ENCODE measurements at places on chromosomes 3 and 15.

DNA sequence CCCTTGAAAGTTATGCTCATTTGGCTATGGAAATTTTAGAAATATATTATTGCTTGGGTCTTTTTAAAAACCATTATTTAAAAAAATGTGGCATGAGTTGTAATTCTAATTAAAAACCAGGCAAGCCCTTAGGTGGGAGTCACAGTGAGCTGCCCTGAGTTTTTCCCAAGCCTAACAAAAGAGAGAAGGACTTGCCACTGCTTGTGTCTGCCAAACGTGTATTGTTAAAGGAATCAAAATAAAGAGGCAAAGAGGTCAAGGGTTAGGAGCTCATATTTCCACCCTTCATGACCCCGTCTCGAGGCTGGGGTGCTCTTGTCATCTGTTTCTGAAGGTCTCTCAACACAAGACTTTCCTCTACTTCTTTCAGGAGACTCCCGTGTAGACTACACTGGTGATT, 321.1 kb downstream of the ZIC1 start:
- no peak for DNase-seq

DNA sequence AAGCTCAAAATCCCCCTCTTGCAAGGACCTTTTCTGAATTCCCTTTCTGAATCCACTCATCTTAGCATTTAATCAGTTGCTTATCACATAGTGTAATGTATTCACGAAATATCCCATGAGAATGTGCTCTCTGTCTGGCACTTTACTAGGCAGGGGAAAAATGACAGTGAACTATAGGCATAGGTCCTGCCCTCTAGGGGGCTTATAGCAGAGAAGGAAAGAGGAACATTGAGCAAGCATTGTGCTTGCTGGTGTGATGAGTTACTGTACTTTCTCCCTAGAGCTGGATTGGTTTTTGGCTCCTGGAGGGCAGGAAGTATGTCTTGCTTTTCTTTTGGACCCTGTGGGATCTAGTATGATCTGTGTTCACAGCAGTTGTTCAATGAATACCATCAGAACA, 26.5 kb downstream of the DUOX2 start:
- DNase-seq, result no peak

DNA sequence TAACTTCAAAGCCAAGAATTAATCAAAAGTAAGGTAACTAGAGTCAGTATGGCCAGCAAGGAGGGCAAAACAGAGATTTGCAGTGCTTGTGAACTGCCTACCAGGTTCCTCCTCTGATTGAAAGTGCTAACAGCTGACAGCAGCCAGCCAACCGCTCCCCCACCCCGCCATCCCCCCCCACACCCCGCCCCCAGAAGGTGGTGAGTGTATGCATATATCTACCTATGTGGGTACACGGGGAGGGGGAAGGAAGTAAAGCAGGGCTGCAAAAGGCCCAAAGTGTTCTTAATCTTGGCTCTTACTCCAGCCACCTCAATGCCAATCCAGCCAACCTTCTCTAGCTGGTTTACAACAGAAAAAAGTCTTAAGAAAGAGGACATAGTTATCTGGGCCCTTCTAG, 50.7 kb downstream of the RAF1 start:
- no peak for DNase-seq

DNA sequence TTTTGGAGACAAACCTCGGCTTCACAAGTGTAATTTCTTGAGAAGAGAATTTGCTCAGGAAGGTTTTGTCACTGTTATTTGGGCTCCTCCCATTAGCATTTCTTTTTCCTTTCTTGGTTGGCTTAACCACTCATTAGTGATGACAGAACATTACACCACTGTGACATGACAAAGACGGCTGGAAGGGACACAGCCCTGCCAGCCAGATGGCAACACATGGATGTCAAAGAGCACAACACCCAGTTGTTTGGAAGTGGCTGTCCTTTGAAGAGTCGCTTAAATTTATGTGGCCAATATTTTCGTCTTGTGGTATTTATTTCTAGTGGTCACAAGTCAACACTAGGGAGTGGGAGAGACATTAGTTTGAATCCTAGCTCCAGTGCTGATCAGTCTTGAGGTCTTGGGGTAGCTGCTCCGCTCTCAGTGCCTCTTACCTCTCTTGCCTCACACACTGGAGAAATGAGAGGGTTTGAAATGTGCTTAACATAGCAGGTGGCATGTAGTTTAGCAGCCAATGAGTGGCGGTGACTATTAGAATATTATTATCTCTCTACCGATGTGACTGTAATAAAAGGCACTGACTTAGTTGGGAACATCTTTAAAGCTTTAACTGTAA, 92.8 kb downstream of the FRMD4B start:
- DNase-seq, result no peak

DNA sequence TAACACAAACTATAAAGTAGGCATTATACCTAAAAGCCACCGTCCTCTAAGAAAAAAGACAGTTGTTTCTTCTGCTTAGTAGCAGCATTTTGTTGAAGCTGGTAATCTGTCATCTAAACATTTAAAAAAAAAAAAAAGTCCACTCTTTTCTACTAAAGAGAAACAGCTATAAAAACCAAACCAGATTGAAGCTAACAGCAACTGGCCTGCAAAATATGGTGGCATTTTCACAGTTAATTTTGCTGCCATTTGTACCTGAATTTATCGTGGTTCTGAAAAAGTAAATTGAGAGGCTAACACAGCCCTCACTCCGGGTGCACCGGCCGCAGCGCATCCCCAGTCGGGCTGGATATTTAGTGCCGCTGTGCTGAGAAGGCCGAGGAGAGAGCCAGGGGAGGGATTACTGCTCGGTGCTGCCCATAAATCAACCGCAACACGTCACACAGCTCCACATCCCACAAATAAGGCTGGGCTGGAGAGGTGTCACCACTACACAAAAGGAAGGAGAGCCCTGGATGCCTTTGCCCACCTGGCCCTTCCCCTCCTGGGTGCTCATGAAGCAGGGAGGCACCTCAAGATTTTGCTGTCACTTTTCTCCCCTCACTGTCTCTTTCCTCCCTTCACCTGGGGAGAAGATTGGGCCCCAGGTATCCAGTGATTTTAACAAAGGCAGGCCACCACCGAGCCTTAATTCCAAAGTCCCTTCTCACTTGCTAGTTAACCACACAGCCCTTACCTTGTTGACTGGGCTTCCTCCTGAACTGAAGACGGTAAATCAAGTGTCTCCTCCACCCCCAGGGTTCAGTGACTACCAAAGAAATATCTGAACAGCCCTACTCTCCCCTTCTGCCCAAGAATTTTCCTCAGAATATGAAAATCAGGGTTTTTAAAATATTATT, 44.4 kb downstream of the MECOM start:
- no peak for DNase-seq

DNA sequence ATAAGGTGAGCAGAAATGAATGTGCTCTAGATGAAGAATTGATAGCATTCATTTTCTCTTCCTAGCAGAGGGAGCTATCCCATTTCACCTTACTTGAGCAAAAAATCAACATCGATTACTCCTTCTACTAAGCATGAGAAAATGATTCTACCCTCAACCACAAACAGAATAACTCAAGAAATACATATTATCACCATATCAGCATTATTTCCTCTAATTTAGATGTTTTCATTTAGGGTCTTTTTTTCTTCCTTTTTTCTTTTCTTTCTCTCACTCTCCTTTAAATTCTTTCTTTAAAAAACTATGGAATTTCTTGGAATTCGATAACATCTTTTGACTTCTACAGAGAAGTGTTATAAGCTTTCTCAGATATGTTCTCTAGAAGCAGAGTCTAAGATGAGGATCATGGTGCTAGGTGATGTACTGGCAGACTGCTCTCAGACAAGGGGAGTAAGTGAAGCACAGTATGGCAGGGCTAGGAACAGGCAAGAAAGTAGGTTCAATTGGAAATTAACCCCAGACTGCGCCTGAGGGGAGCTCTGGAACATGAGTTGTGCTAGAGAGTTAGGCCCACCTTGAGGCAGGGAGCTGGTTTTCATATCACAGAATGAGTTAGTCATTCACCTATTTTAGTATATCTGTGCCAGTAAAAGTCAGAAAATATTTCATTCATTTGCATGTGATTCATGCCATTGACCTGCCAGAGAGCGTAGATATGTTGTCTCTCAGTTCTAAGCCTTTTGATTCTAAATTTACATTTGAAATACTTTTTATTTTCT, 279.2 kb upstream of the KCNH8 start:
- DNase-seq, result no peak

Data from sciatic nerve (tissue), 2 donors.